ENCODE measurements at places on chromosomes 6 and 20. TPM values are rescaled to one million over a fixed set of nuclear protein-coding genes. Genes with fewer than 3 reads are reported as not detected.

DNA sequence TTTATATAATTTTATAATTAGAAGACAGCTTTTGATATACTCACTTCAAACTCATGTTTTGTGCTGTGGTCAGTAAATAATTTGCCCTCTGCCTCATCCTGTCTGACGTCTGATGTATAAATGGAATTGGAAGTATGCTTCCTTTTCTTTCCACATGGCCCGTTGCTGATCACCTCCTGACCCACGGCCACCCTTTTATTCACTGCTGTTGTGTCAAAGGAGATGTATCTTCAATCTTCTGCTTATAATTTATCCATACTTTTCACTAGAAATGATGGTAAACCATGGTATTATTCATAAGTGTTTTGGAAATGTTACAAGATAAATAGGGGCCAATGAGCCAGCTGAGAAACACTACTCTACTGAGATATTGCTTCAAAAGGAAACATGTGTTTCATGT lies 841.8 kb downstream of the PHF3 start:
- no peak for DNase-seq

DNA sequence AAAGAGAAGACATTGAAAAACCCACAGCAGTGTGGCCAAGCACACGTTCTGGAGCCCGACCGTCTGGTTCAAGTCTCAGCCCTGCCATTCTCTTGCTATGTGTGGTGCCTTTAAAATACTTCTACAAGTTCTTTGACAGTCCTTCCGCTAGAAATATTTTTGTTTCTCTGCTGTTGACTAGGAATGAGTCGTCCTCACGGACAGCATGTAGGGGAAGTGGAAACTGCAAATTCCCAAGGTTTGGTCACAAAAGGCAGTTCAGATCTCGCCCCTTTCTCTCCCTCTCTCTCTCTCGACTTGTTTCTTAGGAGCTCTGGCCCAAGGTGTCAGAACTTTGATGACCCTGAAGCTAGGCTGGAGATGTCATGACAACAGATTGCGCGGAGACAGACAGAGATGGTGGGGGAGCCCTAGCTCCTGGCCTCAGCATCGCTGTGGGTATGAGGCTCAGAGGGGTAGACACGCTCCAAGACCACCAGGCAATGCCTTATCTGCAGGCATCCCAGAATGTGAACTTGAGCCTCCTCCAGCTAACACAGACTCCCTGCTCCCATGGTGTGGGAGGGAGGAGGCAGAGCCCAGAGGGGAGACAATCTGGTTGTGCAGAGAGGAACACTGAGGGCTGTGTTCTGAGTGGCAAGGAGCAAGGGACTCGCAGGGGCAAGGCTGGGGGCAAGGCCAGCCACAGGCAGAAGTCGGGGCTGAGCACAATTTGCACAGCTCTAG lies 368.9 kb upstream of the SULF2 start:
- DNase-seq = no peak

GRCh38 chr6:137240168-137240567 lies 21.0 kb upstream of the IFNGR1 start:
- DNase-seq = peak; percentile 91

GRCh38 chr6:108321253-108321747 lies 26.4 kb downstream of the AFG1L start:
- DNase-seq = no peak

DNA sequence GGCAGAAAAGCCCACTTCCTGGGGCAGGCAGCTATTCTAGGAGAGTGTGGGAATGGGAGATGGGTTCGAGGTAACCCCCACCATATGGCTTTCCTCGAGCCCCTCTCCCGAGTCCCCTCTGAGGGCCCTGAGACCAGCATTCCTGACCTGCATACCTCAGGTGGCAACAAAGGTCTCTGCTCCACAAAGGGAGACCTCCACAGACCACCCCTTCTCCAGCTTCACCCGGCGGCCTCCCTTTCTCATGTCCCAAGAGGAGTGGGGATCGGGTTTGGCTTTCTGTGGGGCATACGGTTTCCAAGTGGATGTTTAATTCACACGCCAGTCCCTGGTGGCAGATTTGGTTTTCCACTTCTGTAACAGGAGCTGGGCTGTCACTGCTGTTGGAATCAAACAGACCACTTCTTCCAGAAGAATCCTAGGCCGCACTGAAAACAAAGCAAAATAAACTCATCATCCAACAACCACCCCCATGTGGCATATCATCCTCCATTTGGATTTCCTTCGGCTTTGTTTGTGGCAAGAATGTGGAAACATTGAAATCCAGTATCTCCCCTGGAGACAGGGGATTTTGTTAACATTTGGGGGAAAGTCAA lies 83.2 kb downstream of the DLL1 start:
- DNase-seq = peak; percentile 89

The EFCAB8 gene
- total RNA-seq = 0.92 TPM

The LHFPL5 gene
- total RNA-seq = not detected

DNA sequence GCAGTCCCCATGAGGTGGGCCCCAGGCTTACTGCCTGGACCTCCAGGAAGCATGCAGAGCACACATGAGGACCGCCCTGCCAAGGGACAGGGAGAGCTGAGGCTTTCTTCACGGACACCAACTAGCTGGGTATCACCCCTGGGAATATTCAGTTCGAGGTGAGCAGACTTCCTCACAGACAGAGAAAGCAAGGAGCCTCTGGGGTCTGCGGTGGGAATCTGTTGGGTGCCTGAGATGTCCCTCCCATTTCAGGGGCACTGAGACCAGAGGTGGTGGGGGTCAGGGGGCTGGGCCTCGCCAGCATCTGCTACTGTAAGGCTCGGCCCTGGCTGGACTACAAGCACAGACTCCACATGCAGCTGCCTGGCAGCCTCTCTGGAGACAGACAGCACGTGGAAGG lies 74.3 kb upstream of the SYNDIG1 start:
- DNase-seq = peak; percentile 75

The NRSN1 gene
- 0.83 TPM for total RNA-seq

DNA sequence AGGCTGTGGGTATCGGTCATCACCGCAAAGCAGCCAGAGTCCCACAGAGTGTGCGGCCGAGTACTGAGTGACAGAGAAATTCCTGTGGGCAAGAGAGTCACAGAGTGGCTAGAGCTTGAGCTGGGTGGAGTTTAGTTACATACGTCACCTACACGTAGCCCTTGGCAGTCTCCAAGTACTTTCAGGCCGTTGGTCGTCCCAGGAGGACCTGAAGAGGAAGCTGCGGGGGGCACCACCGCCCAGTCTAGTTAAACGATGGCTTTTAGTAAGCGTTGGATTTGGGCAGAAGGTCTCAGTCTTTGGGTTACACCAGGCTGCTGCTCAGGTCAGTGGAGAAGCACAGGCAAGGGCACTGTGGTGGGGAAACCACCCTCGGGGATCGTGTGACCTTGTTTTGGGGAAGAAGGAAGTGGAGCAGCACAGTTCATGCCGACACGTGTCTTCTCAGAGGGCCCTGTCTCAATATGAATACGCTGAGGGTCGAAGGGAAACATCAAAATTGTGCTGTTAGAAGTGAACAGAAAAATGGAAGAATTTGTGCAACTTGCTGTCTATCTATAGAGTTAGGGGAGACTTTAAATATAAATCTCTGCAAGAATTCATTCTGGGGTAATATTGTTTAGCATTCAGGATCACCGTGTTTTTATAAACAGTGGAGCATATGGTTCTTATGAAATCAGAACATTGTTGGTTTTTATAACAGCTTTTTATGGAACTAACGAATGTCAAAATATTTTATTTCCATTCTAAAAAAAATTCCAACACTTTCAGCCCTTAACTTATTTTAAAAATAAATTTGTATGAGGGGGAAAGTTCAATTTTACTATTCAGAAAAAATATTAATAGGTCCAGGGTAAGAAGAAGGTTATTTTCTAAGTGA lies 28.6 kb downstream of the KIF25 start:
- DNase-seq = peak; percentile 47

DNA sequence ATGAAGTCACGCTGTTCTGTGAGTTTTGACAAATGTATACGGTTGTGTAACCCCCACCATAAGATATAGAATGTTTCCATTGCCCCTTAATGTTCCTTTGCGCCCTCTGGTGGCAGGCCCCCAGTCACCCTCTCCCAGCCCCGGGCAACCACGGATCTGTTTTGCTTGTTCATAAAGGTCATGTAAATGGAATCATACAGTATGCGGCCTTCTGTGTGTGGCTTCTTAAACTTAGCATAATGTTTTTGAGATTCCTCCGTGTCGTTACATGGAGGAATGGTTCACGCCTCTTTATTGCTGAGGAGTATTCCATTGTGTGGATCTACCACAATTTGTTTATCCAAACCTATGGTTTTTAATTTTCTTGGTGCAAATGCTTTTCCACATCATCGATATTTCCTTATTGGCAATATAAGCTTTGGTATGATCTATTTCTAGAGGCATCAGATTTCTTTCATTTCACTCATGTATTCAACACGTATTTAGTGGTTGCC lies 28.4 kb downstream of the LYRM2 start:
- no peak for DNase-seq

The ULBP2 gene
- not detected for total RNA-seq
